ENCODE measurements at places on chromosomes 3 and 15.

- DNase-seq, result no peak
Observed at GRCh38 chr3:118543832-118544231, 490.8 kb downstream of the IGSF11 start.

- DNase-seq, result no peak
Observed at GRCh38 chr3:8197384-8197783, 304.2 kb upstream of the LMCD1 start.

GRCh38 chr15:84947947-84948830, 33.5 kb upstream of the PDE8A start:
- no peak for DNase-seq

DNA sequence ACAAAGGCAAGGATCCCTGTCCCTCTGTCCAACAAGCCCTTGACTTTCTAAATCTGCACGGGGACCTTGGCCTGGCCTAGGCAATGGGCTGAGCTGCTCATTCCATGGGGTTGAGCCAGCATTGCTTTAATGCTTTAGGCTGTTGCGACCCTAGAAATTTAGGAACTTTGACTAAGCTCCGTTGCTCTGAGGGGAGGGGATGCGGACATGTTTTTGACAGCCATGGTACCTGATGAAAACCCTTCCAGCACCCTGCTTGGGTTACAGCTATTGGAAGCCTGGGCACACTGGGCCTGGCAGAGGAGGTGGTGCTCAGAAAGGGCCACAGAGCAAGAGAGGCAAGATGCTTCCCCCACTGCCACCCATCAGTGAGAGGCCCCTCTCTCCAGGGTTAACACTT, 37.1 kb downstream of the SYNM start:
- no peak for DNase-seq

DNA sequence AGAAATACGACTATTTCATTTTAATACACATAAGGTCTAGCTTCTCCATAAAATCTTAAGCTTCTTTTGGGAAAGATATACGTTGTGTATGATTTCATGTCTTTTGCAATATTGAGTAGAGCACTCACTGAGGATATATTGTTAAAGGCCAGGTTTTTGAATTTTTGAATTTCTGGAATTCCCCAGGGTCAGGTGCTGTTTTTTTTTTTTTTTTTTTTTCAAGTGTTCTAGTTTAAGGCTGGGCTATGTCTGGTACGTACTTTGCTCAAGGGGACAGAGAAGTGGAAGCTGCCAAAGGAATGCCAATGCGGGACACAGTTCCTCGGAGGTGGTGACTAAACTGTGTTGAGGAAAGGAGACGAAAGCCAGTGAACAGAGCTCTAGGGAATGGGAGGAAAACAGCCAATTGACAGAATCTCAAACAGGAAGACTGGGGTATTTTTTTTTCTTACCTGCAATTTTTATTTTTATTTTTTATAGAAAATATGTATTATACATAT, 510.5 kb upstream of the CBLB start:
- DNase-seq, result no peak

DNA sequence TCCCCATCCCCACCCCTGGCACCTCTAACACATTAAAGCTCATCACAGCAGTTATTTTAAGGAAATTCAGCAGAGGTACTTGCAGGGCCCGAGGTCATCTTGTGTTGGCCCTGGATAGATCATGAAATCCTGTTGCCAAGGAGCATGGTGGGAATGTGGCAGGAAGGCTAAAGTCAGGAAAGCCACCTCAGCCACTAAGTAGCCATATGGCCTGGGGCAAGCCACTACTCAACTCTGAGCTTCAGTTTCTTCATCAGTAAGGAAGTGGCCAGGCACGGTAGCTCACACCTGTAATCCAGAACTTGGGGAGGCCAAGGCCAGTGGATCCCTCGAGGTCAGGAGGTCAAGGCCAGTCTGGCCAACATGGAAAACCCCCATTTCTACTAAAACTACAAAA, 55.9 kb downstream of the LIPC start:
- no peak for DNase-seq

DNA sequence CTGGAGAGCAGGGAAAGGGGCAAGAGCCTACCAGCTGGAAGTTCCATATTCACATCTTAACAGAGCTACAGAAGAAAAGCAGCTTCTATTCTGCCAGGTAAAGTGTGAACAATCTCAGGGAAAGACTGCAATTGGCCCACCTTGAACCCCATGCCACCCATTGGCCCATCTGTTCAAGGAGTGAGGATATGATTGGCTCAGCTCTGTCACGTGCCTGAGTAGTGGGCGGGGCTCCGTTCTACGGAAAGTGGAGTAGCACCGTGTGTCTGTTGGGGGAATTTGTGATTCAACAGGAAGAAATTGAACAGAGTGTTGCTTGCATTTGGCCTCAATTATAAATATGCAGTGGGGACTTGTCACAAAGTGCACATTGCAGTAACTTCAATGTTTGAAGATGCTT, 81.8 kb downstream of the MINAR1 start:
- DNase-seq, result no peak

DNA sequence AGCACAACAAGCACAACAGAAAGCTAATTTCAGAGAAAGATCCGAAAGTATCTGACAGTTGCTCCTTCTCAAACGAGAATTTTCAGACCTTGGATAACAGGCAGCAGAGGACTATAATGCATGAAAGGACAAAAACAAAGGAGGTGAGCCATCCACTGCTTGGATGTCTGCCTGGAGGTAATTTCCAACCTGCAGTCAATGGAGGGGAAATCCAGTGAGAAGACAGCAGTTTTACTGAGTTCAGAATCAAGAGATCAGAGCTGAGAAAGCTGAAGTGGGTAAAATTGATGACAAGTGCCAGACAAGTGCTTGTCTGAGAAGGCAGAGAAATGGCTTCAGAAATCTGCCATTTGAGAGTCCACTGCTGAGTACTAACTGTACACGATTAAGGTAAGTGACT, 22.1 kb downstream of the UBE3A start:
- no peak for DNase-seq

- no peak for DNase-seq
Observed at GRCh38 chr3:170517242-170517945, 68.5 kb downstream of the SLC7A14 start.

DNA sequence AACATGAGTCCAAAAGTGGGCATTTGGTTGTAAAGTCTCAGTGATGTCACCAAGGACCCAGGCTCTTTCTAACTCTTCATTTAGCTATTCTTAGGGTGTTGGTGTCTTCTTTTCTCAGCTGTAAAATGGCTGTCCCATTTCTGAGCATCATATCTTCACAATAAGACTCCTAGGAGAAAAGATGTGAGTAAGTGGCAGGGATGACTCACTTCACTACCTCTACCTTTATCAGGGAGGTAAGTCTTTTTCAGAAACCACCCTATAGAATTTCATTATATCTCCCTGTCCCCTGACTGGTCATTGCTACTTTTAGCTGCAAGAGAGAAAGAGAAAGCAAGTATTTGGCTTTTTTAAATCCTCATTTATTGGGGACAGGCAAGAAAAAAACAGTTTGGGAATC, 300.2 kb upstream of the RBMS3 start:
- no peak for DNase-seq

- DNase-seq, result no peak
Observed at GRCh38 chr3:158794936-158795518, 6.8 kb upstream of the MFSD1 start.

- DNase-seq, result no peak
Observed at GRCh38 chr3:146262371-146263110, 11.6 kb upstream of the PLSCR4 start.

DNA sequence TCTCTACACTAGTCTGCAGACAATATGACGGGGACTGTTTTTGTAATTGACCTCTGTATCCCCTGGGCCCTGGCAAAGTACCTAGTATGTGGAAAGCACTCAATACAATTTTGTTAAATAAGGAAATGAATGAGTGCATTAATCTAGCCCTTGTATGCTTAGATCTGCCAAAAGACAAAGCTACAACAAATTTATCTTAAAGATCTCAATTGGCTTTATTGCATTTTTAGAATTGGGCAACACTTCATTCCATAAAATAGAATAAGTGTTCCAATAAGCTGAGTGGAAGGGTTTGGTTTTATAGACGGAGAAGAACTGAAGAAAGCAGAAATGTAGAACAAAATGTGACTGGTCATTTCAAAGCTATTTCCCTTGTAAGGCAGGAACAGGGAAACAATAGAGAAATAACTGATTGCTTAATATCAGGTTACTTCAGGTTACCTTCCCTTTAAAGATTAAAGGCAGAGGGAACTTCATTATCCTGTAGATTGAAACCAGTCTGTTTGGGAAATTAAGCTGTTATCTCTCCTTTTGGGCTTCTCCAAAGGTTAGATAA, 108.3 kb upstream of the MME start:
- no peak for DNase-seq

DNA sequence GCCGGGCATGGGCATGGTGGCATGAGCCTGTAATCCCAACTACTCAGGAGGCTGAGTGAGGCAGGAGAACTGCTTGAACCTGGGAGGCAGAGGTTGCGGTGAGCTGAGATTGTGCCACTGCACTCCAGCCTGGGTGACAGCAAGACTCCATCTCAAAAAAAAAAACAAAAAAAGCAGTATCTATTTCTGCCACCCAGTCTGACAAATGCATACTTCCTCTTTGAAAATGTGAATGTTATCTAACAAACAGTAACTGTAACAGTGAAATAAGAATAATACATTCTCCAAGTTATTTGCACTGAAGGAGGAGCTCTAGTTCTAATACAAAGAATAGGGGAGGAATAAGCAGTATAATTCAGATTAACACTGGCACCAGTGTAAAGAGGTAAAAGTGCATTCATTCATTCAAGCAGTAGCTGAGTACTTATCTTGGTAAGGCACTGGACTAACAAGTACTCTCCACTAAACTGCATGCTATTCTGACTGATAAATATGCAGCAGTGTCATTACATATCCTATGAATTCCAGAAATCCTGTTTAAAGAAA, 12.9 kb downstream of the VPS13C start:
- no peak for DNase-seq

GRCh38 chr3:134057654-134058110, 28.0 kb upstream of the SLCO2A1 start:
- DNase-seq, result no peak

- DNase-seq, result no peak
Observed at GRCh38 chr3:55480911-55481743, 6.0 kb downstream of the WNT5A start.

DNA sequence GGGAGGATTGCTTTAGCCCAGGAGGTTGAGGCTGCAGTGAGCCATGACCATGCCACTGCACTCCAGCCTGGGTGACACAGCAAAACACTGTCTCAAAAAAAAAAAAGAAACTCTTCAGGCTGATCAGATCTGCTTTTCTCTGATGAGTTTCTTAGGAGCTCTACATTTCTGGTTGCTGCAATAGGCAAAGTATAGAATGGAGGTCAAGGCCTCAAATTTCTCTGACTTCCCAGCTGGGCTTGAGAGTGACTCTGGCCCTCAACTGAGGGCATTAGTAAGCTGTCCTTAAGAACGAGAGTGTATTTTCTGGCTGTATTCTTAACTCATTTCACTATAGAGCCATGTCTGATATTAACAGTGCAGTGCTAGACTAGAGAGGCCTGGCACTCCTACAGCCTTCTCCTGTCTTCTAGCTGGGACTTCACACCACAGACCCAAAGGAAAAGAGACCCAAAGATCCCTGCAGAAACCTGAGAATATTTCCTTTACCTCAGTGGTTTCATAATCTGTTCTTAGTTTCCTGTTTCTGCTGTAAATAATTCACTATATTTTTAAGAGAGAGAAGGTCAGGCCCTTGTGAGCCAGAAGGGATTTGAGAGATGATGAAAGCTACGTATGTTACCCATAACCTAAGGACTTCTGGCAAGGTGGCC, 2.0 kb upstream of the NR1I2 start:
- no peak for DNase-seq

- no peak for DNase-seq
Observed at GRCh38 chr3:13111173-13111872, 38.1 kb upstream of the IQSEC1 start.

Data from omental fat pad (tissue), 4 donors.